ENCODE measurements at places on chromosomes 6 and 20. TPM values are rescaled to one million over a fixed set of nuclear protein-coding genes. Genes with fewer than 3 reads are reported as not detected.

- DNase-seq: no peak
Observed at GRCh38 chr6:98212468-98212867, 621.9 kb upstream of the POU3F2 start.

GRCh38 chr20:46240065-46240464, 68.2 kb downstream of the CDH22 start:
- no peak for DNase-seq

DNA sequence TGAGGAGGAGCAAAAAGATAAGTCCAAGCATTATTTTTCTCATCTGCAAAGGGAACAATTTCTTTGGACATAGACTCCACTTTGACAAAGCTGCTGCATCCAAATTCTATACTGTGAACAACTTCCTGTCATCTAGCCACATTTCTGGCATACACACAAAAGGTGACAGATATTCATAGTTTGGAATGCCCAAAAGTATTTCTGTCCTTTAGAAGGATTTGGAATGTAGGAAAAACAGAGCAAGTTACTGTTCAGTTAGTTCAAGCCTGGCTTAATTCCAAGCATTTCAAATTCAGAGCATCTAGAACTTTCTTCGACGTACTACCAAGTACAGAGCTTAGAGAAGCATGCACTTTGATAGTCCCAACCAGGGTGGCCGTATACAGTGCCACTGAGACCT, 134.0 kb downstream of the PDE7B start:
- DNase-seq: no peak

- no peak for DNase-seq
Observed at GRCh38 chr20:23010096-23010495, 25.0 kb upstream of the SSTR4 start.

- no peak for DNase-seq
Observed at GRCh38 chr6:46961711-46962110, 40.0 kb upstream of the ADGRF5 start.

Gene LCA5
- total RNA-seq: not detected

Gene TRIM15
- not detected for total RNA-seq
